Fibroblast of skin of left quadriceps (primary cell): ENCODE measurements at places on chromosomes 3 and 15.

GRCh38 chr3:127688416-127689265, 15.9 kb downstream of the ABTB1 start:
- no peak for DNase-seq

GRCh38 chr3:124981472-124981871, 46.9 kb upstream of the MUC13 start:
- DNase-seq: no peak

GRCh38 chr3:141444586-141445285, 42.1 kb upstream of the RASA2 start:
- no peak for DNase-seq

GRCh38 chr3:25259871-25260270, 168.2 kb upstream of the RARB start:
- DNase-seq: no peak

DNA sequence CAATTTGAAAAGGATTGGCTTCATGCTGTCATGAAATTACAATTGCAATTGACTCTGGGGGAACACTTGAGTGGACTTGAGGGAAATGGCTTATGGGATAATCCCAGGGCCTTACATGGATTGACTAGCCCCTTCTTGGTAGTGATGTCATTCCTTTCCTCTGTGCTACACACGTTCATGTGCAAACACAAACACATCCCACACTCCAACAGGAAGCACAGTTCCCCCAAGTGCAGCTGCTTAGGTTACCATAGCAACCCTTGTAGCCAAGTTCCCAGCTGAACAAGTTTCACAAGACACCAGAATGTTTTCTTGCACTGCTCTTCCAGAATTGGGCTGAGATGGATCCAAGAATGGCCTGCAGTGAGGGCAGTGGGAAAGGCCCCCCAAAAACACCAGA, 217.0 kb downstream of the ZNF621 start:
- DNase-seq: no peak

DNA sequence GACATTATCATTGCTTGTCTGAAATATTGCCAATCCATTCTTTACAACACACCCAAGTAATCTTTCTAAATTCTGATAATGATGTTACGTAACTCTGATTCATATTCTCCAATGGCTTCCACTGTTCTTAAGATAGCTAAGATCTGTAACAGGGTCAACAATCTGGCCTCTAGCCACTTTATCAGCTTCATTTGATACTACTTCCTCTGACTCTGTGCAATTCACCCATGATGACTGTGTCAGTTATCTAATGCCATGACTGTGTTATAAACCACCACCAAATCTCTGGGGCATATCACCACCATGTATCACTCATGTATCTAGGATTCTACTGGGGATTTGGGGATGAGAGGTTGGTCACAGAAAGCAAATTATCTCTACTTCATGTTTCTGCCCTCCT, 44.0 kb downstream of the CD200 start:
- no peak for DNase-seq

- DNase-seq: no peak
Measured at GRCh38 chr3:69273896-69274295, 112.0 kb downstream of the FRMD4B start.

DNA sequence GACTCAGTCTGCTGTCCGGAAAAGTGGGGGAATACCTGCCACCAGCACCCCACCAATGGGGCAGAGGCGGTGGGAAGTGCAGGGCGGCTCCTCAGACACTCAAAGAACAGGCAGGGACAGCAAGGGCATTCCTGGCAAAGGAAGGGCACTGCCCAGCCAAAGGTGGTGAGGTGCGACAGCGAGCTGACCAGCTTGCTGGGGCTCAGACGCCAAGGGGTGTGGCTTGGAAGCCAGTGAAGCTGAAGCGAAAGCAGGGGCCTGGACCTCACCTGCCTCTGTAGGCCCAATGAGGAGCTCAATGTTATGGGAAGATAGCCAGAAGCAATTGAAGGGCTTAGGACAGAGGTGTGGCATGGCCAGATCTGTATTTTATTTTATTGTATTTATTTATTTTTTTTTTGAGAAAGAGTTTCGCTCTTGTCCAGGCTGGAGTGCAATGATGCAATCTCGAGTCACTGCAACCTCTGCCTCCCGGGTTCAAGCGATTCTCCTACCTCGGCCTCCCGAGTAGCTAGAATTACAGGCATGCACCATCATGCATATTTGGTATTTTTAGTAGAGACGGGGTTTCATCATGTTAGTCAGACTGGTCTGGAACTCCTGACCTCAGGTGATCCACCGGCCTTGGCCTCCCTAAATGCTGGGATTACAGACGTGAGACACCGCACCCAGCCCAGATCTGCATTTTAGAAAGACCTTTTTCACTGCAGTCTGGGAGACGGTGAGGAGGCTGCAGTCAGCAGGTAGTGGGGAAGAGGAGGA, 4.4 kb upstream of the LMAN1L start:
- no peak for DNase-seq

DNA sequence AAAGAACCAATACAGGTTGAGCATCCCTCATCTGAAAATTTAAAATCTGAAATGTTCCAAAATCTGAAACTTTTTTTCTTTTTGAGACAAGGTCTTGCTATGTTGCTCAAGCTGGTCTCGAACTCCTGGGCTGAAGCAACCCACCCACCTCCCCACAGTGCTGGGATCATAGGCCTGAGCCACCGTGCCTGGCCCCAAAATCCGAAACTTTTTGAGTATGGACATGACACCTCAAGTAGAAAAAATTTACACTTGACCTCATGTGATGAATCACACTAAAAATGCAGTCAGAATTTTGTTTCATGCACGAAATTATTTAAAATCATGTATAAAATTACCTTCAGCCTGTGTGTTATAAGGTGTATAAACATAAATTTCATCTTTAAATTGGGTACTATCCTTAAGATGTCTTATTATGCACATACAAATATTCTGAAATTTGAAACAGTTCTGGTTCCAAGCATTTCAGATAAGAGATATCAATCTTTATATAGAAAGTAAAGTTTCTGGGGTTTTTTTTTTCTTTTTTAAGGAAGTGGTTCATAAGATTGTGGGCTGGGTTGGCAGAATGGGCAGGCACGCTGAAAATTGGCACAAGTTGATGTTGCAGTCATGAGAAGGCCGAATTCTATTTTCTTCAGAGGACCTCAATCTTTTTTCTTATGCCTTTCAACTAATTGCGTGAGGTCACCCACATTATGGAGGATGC, 72.5 kb downstream of the SPRED1 start:
- no peak for DNase-seq

DNA sequence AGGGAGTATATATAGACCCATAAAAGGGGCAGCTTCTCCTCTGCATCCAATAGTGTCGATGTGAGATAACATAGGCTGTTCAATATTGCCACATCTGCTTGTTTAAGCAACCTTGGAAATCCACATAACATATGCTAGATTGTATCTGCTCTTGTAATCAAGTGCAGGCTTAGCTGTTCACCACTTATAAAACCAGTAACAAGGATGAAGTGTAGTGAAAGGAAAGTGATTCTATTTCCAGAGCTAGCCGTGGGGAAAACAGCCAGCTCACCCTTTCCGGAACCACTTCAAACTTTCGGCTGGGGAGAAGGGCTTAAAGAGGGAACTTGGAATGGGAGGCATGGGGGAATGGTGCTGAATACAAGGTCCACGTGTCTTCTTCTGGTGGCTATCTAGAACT, 204.0 kb downstream of the TAFA4 start:
- no peak for DNase-seq

GRCh38 chr3:159785273-159785708, 203.3 kb upstream of the IL12A start:
- peak; percentile 75 for DNase-seq

DNA sequence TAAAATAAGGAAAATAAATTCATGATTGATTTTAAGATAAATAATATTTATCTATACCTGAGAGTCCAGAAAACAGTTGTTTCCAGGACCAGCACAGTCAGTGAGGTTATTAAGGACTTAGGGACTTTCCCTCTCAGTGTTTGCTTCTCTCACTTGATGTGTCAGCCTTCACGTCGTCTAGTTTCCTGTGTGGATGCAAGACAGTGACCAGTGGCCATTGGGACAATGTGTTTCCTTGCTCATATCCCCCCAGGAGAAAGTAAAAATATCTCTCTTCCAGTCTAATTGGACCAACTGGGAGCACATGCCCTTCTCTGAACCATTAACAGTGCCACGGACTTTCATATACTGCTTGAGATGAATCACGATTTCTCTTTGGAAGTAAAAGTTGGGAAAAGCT, 157.8 kb upstream of the CTNNB1 start:
- no peak for DNase-seq

- no peak for DNase-seq
Measured at GRCh38 chr15:41876689-41877088, 17.2 kb downstream of the SPTBN5 start.

GRCh38 chr3:109188741-109189140, 52.2 kb downstream of the C3orf85 start:
- DNase-seq: no peak

DNA sequence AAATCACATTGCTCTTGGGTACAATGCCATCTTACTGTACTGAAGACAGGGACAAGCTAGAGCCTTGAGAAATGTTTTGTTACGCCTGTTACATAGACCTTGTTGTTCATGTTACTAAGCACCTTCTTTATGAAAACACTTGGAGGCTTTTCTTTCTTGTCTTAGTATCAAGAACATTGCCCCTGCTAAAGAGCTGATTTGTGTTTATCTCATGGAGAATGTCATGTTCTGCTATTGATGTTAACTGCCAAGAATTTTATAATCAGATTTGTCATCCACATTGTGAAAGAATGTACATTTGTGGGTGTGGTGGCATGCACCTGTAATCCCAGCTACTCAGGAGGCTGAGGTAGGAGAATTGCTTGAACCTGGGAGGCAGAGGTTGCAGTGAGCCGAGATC, 431.3 kb upstream of the MDFIC2 start:
- no peak for DNase-seq

GRCh38 chr15:101004500-101004899, 85.3 kb downstream of the LRRK1 start:
- no peak for DNase-seq

GRCh38 chr3:58414538-58415197, 19.0 kb downstream of the PDHB start:
- DNase-seq: peak; percentile 31

- DNase-seq: no peak
Measured at GRCh38 chr3:46835054-46835453, 28.2 kb downstream of the MYL3 start.

GRCh38 chr15:36954486-36954885, 145.9 kb downstream of the MEIS2 start:
- no peak for DNase-seq

GRCh38 chr3:38404286-38404685, 49.4 kb upstream of the ACVR2B start:
- peak; percentile 12 for DNase-seq

DNA sequence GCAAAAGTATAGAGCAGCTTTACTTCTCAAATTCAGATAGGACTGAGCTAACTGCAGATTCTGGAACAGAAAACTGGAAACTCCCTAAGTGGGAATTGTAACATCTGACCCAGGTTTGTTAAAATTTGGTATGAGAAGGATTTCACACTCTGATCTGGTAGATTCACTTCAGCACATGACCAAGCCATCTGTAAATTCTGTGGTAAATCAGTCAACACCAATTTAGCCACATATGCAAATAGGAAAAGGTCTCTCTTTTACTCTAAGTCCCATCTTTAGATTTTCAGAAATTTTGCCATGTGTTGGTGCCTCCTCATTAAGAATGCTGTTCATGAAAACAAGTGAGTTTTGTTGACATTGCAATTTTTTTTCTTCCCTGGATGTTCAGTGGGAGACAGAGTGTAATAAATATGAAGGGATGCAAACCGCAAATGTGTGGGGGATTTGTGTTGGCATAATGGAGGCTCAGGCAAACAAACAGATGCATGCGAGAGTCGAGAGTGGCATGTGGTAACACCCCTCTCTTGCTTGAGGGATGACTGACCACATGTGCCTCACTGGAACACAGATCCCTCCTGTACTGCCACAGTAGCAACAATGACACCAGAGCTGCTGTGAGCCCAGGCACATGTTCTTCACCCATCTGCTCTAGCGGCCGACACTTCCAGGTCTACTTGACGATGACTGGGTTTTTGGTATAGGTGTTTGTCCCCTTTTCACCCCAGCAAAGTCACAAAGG, 146.6 kb downstream of the FEZF2 start:
- no peak for DNase-seq

GRCh38 chr3:28924744-28925360, 356.0 kb upstream of the RBMS3 start:
- no peak for DNase-seq

DNA sequence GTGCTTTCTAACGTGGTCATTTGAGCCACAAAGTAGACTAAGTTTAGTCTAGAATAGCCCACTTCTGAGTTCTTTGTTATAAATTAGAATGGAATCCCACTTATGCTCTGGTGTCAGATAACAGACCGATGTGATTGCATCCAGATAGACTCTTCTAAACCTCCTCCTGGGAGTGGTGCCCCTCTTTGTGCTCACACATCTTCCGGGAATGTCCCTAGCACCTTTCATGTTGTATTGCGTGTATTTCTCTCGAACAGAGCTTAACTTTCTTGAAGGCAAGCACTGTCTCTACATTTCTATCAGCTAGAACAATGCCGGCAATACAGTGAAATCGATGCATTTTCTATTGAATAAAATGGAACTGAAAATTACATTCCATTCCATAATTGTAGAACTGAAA, 23.0 kb downstream of the CP start:
- peak; percentile 56 for DNase-seq

GRCh38 chr3:24034464-24034863, 89.4 kb downstream of the NR1D2 start:
- no peak for DNase-seq

GRCh38 chr3:195003006-195003892, 267.7 kb downstream of the XXYLT1 start:
- peak; percentile 45 for DNase-seq

DNA sequence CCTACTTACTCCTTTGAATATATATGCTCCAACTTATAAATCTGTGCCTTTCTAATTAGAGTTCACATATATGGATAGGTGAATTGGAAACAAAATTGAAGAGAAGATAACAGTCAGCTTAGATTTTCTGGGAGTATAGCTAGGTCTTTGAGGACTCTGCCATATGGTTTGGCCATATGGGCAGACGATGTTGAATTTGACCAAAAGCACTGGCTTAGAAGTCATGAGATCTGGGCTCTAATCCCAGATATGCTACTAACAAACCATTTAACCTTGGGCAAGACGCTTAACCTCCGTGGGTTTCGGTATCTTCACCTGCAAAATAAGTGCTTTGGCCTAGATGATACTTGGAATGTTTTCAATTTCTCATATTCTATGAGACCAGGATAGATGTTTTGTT, 154.1 kb downstream of the LSAMP start:
- no peak for DNase-seq

- DNase-seq: peak; percentile 80
Measured at GRCh38 chr3:170809007-170809974, 60.7 kb downstream of the RPL22L1 start.

GRCh38 chr3:1117843-1118473, 25.1 kb downstream of the CNTN6 start:
- DNase-seq: peak; percentile 10

GRCh38 chr3:58948018-58948417, 101.8 kb downstream of the CFAP20DC start:
- DNase-seq: no peak

GRCh38 chr3:156339491-156339890, 215.4 kb downstream of the SSR3 start:
- DNase-seq: no peak

- no peak for DNase-seq
Measured at GRCh38 chr3:190545191-190545590, 31.3 kb downstream of the IL1RAP start.

GRCh38 chr15:28456476-28457395, 76.0 kb downstream of the GOLGA8G start:
- no peak for DNase-seq
